Left colon (tissue), 2 donors: ENCODE measurements at places on chromosomes 13 and 19. TPM values are rescaled to one million over a fixed set of nuclear protein-coding genes. Genes with fewer than 3 reads are reported as not detected.

DNA sequence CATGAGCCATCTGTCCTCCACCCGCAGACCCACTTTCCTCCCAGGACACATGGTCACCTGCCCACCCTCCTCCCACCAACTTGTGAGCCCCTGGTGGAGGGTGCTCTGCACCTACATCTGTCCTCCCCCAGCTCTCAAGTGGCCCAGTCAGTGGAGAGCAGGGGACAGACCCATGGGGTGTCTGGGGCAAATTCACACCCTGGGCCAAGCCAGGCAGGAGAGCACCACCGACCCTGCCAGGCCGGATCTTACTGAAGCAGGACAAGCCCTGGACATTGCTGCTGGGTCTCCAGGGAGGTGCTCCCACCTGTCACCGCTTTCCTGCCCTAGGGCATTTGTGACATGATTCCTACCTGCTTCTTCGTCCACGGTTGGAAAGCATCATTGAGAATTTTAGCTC lies 221.6 kb downstream of the TUBA3C start:
- DNase-seq, result no peak

Gene MISP3
- total RNA-seq, result 40.3 TPM

GRCh38 chr19:28509079-28509895 lies 703.7 kb downstream of the UQCRFS1 start:
- DNase-seq, result no peak

Gene ZNF528
- 13.6 TPM for total RNA-seq

- no peak for DNase-seq
Measured at GRCh38 chr13:83796364-83796763, 85.9 kb downstream of the SLITRK1 start.

DNA sequence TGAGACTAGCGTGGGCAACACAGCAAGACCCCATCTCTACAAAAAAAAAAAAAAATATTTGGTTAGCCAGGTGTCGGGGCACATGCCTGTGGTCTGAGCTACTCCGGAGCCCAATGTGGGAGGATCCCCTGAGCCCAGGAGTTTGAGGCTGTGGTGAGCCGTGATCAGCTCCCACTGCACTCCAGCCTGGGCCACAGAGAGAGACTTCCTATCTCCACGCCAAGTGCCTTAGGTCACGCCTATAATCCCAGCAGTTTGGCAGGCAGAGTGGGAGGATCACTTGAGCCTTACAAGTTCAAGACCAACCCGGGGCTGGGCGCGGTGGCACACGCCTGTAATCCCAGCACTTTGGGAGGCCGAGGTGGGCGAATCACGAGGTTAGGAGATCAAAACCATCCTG lies 8.7 kb upstream of the ADAT3 start:
- DNase-seq, result no peak

DNA sequence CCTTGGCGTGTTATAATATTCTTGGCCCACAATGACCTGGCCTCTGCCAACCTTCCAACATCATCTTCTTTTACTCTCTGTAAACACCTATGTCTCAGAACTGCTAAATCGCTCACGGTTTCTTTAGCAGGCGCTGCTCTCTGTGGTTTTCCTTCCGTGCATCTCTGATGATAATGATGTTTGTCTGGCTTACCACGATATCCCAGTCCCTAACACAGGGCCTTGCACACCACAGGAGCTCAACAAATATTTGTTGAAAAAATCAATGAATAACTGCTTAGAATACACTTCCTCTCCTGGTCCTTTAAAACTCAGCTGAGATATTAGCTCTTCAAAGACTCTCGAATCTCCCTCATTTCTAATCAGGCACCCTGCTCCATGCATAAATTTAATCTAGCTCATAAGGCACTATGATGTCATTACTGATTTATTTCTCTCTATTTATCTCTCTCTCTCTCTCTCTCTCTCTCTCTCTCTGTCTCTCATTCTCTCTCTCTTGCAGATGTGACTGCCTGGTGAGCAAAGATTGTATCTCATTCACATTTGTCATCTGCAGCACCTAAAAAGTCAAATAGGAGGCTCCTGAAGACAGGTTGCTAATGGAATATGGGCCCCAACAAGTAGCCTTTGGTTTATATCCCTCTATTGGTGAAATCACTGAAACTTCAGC lies 206.4 kb downstream of the NHLRC3 start:
- DNase-seq, result no peak

Gene SPRED3
- 0.28 TPM for total RNA-seq

Gene FARP1
- 38.8 TPM for total RNA-seq

GRCh38 chr13:26663791-26664190 lies 96.8 kb downstream of the GPR12 start:
- no peak for DNase-seq

DNA sequence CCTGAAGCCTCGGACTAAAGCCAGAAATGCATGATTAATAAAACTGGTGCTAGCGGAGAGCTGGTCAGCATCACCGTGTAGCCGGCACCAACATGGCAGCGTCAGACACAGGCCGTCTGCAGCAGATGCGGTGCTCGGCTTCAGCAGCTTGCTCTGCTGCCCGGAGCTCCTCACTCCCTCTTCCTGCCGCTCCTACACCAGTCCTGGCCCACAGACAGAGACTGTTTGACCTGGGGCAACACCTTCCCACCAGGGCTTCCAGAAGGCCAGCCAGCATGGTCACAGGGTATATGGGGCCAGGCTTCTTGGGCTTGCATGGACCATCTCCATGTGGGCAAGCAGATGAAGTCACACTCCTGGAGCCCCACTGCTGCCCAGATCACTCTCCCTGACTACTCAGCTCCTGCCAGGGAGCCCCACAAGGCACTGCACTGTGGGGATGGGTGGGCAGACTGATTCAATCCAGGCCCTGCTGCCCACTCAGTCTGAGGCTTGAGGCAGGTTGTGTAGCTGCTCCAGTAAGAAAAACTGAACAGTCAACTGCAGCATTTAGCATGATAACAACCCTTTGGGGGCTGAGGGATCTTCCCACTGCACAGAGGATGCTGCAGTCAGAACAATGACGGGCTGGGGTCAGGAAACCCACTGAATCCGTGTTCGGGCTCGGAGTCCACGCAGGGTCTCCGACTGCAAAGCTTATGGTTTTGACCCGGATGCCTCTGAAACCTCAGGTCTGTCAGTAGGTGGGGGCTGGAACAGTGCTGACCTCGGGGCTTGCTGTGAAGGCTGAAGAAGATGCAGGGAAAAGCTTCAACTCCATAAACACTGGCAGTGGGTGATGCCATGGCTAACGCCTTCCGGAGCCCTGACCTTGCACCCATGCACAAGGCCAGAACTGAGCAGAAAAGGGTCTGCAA lies 45.6 kb downstream of the CEBPG start:
- DNase-seq, result no peak

Gene ONECUT3
- total RNA-seq, result not detected

GRCh38 chr13:40161931-40162330 lies 504.5 kb downstream of the FOXO1 start:
- no peak for DNase-seq

- DNase-seq, result no peak
Measured at GRCh38 chr13:56393549-56393948, 747.2 kb upstream of the PRR20A start.

GRCh38 chr13:113429608-113429985 lies 23.7 kb downstream of the ADPRHL1 start:
- DNase-seq, result no peak

Gene MIR17HG
- total RNA-seq, result 3.3 TPM
